Left kidney (tissue), 8 donors: ENCODE measurements at places on chromosomes 16 and 17. TPM values are rescaled to one million over a fixed set of nuclear protein-coding genes. Genes with fewer than 3 reads are reported as not detected.

Gene CCDC40
- polyA plus RNA-seq = 21.5 TPM

Gene MYH1
- 0.05 TPM for polyA plus RNA-seq

Gene ACSM3
- 136 TPM for polyA plus RNA-seq

Gene CPHXL2
- polyA plus RNA-seq = 0.40 TPM

Gene ADCY9
- 9.5 TPM for polyA plus RNA-seq

- DNase-seq = no peak
Measured at GRCh38 chr17:77131904-77132303, 8.9 kb upstream of the SEC14L1 start.

DNA sequence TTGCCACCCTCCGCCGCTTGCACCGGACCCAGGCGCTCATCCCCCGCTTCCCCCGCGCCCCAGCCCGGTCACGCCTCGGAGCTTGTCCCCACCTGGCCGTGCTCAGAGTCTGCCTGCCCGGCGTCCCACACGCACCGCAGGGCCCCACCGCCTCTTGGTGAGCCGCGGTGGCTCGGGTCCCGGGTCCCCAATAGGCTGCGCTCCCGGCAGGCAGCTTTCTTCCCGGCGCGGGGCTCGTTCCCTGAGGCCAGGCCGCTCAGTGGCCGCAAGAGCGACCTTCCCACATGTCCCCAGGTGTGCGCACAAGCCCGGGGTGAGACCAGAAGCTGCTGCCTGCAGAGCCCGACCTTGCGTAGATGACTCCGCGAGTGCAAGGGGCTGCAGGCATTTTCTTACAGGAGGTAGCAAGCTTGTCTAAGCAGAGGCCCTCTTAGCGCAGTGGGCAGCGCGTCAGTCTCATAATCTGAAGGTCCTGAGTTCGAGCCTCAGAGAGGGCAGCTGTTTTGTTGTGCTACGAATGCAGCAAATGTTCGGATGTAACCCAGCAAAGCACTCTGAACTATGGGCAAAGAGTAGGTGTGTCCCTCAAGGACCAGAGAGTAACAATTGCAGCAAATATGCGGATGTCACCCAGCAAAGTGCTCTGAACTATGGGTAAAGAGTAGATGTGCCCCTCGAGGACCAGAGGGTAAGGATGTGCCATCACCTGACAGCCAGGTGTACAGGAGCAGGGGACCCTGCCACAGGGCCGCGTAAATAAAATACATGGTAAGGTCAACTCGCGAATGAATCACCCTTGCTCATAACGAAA is 15.6 kb downstream of the TLE7 start:
- DNase-seq = peak; percentile 43

DNA sequence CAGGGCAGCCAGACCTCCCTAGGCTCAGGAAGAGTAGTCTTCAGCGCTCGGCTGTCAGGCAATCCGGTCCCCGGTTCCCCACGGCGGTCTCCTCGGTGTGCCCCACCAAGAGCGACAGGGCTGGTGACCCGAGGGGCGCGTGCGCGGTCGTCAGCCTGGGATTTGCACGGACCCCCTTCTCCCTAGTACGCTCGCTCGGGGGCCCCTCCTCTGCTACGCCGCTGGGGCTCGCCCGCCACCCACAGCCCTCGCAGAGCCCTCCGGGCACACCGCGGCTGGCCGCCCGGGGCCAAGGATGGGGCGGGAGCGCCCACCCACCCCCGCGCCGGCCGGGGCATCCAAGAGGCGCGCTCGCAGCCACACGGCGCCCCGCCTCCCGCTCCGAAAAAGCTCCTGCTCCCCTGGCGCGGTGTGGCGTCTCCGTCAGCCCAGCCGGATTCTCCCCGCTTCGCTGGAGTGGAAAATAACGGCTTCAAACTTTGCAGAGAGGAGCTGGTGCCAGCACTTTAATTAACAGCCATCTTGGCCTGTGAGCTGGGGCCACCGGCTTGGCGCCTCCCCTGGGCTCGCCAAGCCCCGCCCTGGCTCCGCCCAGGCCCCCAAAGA is 2.1 kb upstream of the C1QL1 start:
- peak; percentile 74 for DNase-seq

GRCh38 chr17:82750241-82750908 is 1.5 kb upstream of the TBCD start:
- no peak for DNase-seq

DNA sequence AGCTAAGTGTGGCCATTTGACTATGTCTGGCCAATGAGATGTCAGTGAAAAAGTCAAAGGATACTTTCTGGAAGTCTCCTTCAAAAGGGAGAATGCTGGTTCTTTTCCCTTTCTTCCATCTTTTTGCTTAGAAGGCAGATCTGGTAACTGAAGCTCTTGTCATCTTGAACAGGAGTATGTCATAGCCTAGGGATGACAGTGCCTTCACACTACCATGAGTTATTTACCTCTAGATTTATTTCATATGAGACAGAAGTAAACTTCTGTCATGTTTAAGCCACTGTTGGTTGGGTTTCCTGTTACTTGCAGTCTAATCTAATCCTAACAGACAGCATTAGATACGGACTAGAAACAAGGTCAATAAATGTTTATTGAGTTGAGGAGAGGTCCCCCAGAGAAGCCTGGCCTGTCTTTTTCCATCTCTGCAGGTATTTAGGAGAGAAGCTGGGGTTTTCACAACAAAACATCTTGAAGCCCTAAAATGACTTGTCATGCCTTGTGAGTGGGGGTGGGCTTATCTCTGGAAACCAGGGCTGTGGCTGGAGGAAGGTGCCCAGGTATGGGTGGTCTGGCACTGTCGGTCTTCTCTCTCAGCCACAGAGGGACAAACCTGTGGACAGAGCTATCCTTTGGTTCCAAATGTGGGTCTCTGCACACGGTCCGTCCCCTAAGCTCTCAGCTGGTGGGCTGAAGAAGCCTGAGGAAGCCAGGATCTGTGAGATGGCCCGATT is 28.5 kb downstream of the TMEM98 start:
- no peak for DNase-seq

- DNase-seq = no peak
Measured at GRCh38 chr17:71251951-71252350, 868.9 kb upstream of the SOX9 start.

GRCh38 chr16:68147444-68147843 is 62.3 kb downstream of the NFATC3 start:
- DNase-seq = no peak

DNA sequence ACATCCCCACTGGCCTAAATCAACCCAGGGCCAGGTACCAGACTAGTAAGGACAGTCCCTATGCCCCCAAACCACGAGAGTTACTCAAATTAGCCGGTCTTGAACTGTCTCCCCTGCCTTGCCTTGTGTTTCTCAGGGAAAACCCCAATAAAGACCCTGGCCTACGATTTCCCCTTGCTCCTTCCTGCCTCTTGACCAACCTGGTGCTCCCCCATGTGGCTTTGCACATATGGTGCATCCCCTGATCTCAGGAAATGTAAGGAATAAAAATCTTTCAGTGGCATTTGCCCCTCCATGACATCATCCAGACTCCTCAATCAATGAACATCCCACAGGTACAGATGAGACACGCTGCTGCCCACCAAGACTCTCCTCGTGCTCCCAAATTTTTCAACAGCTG is 87.9 kb downstream of the ZNF18 start:
- no peak for DNase-seq

DNA sequence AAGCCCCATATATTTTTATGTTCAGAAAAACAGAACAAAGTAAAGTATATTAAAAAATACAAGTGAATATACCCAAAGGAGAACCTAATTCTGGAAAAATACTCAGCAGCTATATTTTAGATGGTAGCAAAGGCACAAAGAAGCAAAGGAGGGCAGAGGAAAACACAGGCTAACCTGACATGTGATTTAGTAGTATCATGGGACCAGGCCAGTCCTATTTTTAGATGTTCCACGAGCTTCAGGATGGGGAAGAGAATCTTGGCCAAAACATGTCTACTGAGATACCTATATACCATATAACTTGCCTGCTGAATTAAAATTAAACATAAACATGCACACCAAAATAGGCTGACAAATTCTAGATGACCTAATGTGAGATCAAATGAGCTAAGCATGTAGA is 32.9 kb downstream of the SMYD4 start:
- DNase-seq = no peak

DNA sequence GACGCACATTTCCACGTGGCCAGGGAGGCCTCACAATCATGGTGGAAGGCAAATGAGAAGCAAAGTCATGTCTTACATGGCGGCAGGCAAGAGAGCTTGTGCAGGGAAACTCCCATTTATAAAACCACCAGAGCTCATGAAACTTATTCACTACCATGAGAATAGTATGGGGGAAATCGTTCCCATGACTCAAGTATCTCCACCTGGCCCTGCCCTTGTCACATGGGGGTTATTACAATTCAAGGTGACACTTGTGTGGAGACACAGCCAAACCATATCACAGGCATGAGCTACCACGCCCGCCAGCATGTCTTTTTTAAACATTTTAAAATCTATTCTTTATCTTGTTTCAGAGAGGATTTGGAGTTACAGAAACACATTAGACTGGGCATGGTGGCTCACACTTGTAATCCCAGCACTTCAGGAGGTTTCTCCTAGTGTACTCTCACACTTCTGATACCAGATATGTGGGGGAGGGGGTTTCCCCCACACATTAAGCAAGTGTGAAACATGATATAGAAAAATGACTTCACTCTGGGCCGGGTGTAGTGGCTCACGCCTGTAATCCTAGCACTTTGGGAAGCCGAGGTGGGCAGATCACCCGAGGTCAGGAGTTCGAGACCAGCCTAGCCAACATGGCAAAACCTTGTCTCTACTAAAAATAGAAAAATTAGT is 5.6 kb upstream of the ATMIN start:
- no peak for DNase-seq

DNA sequence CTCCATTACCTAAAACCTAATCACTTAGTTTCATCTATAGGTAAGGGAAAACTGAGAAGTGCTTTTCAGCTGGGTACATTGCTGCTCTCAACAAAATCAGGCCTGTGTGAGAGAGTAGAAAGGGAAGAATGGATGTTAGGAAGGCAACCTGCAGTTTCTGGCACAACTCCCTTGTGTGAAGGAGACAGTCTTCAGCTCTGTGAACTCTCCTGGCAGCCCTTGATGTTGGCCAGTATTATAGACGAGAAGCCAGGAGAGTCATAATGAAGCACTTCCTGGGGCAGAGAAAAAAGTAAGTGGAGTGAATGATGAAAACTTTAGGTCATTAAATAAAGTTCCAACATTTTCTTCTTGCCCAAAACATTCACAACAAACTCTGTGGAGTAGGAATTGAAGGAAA is 260.1 kb downstream of the IRX3 start:
- no peak for DNase-seq
